ENCODE measurements at places on chromosomes 5 and 9. TPM values are rescaled to one million over a fixed set of nuclear protein-coding genes. Genes with fewer than 3 reads are reported as not detected.

GRCh38 chr5:72121052-72121779 is 13.9 kb downstream of the MAP1B start:
- no peak overlapping the region for H3K4me3 ChIP-seq
- H3K27ac ChIP-seq, result no peak overlapping the region
- H3K4me1 ChIP-seq, result no peaks in the 10 kb centered on the region
- DNase-seq, result no peak

- H3K4me1 ChIP-seq, result peaks cover 66% of the 10 kb centered on the region
- H3K4me3 ChIP-seq, result no peak overlapping the region
- no peak for DNase-seq
- peak overlapping the region; percentile 38 for H3K27ac ChIP-seq
- no peaks in the 10 kb centered on the region for H3K27me3 ChIP-seq
- peaks cover 65% of the 10 kb centered on the region for H3K36me3 ChIP-seq
Observed at GRCh38 chr5:149518620-149519019, 32.6 kb downstream of the CSNK1A1 start.

- H3K27me3 ChIP-seq, result no peaks in the 10 kb centered on the region
- DNase-seq, result peak; percentile 8
- peak overlapping the region; percentile 72 for H3K27ac ChIP-seq
- no peak overlapping the region for H3K4me3 ChIP-seq
Observed at GRCh38 chr5:148336704-148337435, 1.5 kb downstream of the SPINK9 start.

PCDHB7 gene
- total RNA-seq, result 0.37 TPM

IL3 gene
- total RNA-seq, result not detected

ARRDC1 gene
- total RNA-seq, result 93.7 TPM

BAAT gene
- 18.6 TPM for total RNA-seq
